ENCODE measurements at places on chromosomes 2 and 18.

- DNase-seq = no peak
These were observed 104.5 kb upstream of the KLHL14 start for GRCh38 chr18:32877371-32877770.

GRCh38 chr2:241356871-241357260 lies 781 bp downstream of the FARP2 start:
- DNase-seq = no peak

- DNase-seq = no peak
These were observed 151.0 kb downstream of the TRIB2 start for GRCh38 chr2:12867631-12868287.

GRCh38 chr18:70382992-70383717 lies 94.3 kb downstream of the SOCS6 start:
- DNase-seq = no peak

DNA sequence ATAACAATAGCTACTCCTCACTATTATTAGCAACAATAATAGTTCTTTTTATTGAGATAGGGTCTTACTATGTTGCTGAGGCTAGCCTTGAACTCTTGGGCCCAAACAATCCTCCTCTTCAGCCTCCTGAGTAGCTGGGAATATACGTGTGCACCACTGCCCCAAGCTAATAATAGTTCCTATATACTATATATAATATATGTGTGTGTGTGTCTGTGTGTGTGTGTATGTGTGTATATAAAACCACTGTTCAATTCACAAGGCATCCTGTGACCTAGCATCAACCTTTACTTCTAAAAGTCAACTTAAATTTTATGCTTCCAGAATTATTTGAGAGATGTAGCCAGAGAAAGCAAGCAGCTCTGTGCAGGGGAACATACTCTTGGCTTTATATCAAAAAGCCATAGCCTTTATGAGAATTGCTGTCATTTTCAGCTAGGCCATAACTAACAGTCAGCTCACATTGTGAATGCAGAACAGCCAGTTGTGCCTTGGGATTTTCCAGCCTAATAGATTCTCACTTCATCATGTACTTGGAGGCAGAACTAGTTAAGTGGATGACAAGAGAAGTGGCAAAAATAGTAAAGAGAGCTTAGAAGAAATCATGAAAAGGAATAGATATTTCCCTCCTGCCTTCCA lies 665.5 kb downstream of the NYAP2 start:
- no peak for DNase-seq

DNA sequence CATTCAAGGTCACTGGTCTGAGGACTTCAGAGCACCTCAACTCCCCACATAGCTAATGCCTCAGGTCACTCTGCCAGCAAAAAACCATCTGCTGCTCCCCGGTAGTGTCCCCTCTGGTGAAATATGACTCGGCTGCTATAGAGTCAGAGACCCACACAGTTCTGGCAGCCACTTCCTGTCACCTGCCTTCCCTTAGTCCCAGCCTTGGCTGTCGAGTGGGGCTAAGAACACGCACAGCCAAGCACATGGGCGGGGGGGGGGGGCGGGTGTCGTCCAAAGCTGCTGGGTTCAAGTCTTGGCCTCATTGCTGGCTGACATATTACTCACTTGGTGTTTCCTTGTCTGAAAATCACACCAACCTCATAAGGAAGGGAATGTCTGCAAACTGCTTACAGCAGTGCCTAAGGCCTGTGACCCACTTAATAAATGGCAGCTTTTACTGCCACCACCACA lies 37.5 kb downstream of the POLR1A start:
- DNase-seq = peak; percentile 30

GRCh38 chr2:234364661-234365060 lies 132.2 kb downstream of the ARL4C start:
- no peak for DNase-seq

All from AG10803 (cell line).